NCI-H1092 (cell line): ENCODE measurements at places on chromosomes 7 and 10.

DNA sequence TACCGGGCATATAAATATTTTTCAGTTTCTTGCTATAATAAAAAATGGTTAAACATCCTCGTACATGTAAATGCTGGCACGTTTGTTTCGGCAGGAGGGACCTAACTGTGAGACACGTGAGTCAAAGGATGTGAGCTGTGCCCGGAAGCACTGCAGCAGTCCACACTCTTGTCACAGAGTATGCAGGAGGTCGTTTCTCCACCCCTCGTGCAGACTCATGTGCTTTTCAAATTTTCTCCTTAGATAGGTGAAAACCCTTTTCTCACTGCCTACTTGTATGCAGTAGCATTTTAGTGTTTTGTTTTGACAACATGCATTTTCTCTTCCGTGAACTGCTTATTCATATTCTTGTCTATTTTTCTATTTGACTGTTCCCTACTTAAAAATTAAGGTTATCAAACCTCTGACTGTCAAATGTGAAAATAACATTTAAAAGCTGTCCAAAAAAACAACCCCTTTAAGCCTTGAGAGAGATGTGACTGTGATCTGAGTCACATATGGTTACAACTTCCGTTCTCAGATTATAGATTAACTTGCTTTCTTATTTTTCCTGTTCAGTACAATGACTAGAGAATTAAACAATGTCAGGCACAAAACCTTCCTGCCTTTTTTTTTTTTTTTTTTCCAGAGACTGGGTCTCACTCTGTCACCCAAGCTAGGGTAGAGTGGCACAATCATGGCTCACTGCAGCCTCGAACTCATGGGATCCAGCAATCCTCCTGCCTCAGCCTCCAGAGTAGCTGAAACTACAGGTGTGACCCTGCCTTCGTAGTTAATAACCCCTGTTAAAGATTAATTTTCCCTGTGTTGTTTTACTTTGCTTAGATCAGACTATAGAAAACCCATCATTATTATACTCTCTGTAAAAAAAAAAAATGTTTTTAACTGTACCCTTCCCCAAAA lies 45.1 kb downstream of the DPY19L1 start:
- no peak for DNase-seq

DNA sequence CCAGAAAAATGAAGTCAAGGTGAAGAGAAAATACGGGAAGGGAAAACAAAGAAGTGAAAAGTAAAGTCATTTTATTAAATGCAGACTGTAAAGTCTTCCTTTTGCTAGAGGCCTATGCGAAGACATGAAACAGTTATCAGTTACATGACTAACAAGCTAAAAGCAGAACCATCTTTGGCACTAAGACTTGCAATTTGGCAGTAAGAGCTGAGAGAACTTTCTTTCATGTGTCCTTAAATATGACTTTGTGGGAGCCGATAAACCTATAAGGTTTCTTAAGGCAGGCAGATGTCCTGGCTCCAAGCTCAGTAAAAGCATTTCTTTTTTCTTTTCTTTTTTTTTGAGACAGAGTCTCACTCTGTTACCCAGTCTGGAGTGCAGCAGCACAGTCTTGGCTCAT lies 10.4 kb downstream of the ANLN start:
- no peak for DNase-seq

DNA sequence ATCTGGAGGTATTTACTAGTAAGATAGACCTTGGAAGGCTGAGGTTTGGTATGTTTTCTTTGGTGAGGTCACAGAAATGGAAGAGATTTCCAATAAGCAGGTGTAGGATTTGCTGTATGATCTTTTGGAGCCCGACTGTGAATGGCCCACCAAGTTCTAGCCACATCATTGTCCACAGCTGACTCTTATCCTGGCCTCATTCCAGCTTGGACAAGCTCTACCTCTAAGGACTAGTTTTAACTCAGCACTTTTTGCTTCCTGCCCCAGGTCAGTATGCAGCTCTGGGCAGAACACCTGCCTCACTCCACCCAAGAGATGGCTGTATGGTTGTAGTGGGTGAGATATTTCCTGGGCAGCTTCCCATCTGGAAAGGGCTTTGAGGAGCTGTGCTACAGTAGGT lies 6.1 kb upstream of the CPA4 start:
- DNase-seq: no peak

DNA sequence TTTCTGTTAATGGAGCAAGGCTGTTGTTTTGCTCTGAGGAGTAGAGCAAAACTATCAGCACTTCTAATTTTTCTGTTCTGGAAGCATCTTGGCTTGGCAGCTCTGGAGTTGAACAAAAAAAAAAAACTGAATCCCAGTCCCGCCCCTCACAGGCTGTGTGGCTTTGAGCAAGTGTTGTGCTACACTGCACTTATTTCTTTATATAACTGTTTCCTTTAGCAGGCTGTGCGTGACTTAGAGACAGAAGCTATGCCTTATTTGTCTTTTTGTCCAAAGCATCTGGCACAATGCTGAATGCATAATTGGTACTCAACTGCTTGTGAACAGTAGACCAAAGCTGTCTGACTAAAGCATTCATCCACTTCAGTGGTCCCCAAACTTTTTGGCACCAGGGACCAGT lies 96.1 kb downstream of the AMPH start:
- no peak for DNase-seq

GRCh38 chr10:52256832-52257691 lies 57.0 kb upstream of the DKK1 start:
- no peak for DNase-seq

DNA sequence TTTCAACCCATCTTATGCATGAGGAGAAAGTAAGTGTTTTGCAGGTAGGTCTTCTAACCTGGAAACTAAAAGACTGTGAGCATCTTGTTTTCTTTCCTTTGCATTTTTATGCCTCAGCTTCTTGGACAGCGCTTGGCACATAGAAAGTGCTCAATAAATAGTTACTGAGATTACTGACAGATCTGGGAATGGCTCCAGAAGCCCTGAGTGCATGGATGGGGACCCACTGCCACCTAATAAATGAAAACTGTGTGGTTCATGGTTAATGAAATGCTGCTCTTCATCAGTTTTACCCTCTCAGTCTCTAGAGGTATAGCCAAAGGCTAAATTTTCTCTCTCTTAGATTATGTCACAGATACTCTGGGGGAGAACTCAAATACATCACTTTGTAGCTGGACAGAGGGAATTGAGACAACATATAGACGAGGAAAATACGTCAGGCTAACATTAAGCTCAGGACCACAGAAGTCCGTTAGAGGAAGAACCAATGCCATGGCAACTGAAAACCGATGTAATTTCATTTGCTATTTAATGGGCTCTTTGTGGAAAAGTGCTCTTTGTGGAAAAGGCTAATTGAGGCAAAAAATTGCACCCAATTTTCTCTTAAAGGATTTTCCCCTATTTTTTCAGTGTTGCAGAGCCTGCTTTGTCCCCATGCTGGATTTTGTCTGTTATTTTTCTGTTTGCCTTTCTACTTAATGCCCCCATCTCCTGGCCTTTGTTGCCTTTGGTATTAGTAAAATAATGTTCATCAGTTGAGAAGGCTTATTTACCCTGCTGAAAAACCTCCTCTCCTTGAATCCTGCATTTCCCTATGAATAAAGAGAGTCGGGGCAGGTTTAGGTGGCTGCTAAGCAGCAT lies 17.8 kb downstream of the ASB4 start:
- peak; percentile 43 for DNase-seq
